Bronchial epithelial cell (primary cell): ENCODE measurements at places on chromosomes 2 and 18. TPM values are rescaled to one million over a fixed set of nuclear protein-coding genes. Genes with fewer than 3 reads are reported as not detected.
A peak's percentile ranks its signal among the peaks of the same experiment; 100 is the strongest.

Gene UGT1A10
- not detected in 2 replicates for total RNA-seq

Gene HES6
- 36.1 and 44.3 TPM in 2 replicates for total RNA-seq

Gene YES1
- 119 and 165 TPM in 2 replicates for total RNA-seq

Gene TMEM150A
- total RNA-seq, result 8.3 and 9.2 TPM in 2 replicates

Gene BUB1
- 1.2 and 1.3 TPM in 2 replicates for total RNA-seq

Gene AUP1
- total RNA-seq, result 176 and 198 TPM in 2 replicates

Gene HOXD8
- not detected in 2 replicates for total RNA-seq

Gene TDRD15
- total RNA-seq, result not detected in 2 replicates

Gene PROM2
- total RNA-seq, result 10.8 and 41.6 TPM in 2 replicates

DNA sequence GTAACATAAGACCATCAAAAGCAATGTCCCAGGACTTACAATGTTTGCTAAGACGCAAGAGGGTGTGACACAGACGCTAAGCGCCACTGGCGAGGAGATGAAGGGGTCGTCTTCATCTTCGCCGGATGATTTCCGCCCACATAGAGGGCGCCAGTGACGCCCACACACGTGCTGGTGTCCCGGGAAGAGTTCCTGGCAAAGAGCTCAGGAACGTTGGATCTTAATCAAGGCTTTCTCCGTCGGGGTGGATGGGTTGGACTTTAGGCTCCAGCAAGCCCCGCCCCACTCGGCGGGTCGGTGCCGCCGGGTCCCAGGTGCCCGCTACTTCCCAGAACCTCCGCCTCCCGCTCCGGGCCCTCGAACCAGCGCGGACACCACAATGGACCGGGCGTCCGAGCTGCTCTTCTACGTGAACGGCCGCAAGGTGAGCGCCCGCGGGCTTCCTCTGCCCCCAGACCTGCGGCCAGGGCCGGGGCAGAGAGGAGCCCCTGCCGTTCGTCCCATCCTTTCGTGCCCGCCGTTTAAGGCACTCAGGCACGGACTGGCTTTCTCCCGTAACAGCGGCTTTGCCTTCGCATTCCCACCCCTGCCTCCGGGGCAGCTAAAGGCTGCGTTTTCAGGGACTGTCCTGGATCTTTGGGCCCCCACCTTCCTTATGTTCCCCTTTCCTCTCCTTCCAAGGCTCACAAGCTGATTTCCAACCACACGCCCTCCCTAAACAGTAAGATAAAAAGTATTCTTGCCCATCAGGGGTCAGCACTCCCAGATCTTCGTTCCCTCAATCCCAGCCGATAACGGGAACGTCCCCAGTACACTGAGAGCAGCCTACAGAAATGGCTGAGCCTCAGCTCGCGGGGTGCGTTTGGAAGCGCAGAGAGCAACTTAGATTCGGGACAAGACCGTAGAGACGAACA lies at the start of gene AOX1:
Gene AOX1 (plus strand): TSS at position 285 of the 914 bp plus-strand sequence. CDS start 95 bp downstream, at position 380.
- DNase-seq, result peak; percentile 44

GRCh38 chr2:135893374-135893794 lies 17.1 kb upstream of the MCM6 start:
- DNase-seq, result no peak

DNA sequence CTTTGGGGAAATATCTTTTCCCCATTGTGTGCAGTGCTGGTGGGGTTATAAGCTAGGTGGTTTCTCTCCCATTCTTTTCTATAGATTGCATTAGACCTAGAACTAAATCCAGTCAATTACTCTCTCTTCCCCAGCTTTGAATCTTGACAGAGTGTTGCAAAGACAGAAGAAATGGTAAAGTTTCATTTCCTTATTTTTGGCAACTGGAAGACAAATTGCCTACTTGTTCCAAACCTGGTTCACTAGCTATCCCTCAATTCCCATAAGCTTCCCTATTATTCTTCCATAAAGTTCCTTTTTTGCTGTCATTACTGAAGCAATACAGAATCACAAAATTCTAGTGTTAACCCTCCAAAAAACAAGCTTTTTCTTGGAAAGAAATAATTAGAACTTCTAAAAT lies 94.0 kb upstream of the ITGA4 start:
- DNase-seq, result no peak

- DNase-seq, result no peak
Measured at GRCh38 chr2:33775306-33775705, 176.2 kb upstream of the FAM98A start.

DNA sequence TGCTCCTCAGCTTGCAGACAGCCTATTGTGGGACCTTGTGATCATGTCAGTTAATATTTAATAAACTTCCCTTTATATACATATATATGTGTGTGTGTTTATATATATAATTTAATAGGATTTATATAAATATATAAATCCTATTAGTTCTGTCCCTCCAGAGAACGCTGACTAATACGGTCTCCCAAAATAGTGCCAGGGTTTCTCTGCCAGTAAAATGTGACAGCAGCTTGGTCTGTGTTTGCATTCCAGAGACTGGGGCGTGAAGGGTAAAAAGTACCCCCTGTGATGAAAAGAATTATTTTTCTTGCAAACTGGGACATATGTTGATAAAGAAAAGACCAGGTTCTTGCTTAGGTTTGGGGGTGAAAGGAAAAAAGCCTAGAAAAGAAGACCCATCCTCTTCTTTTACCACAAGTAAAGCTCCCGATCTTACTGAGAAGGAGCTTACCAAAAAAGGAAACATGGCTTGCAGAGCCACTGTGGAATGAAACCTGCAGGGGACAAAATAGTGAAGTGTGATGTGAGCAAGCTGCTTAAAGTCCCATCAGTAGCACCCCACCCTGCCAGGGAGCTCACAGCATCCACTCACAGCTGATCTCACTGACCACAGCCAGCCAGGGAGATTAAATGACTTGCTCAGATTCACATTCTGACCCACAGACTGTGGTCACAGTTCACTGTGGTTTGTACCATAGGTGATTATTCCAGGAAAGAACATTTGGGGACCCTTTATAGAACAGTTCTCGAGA lies 110.9 kb upstream of the RMP24 start:
- peak; percentile 42 for DNase-seq

- peak; percentile 91 for DNase-seq
Measured at GRCh38 chr2:83900862-83901261, 558.2 kb downstream of the SUCLG1 start.

DNA sequence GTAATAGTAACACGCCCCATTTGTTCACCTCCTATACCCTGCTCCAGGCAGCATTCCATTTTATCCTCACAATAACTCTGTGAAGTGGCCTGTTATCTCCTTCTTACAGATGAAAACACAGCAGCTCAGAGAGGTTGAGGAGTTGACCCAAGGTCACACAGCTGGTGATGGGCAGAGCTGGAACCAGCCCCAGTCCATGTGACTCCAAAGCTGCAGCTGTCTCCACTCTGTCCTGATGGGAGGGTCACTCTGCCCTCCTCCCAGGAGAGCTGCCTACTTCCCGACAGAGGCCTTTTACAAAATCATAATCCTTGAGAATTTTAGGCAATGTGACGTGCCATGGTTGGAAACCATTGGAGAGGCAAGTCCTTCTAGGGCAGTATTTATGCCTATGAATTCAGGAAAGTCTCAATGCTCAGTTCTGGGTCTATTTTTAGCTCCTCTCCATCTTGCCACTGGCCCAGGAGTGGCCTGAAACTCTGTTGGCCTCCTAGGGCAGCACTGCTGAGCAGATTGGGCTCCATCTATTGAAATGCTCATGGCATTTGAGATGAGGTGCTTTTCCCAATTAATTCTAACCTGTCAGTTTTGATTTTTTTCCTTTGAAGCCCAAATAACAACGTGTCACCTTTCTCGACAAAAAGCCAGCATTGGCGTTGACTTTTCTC lies 162.0 kb upstream of the MSH6 start:
- DNase-seq, result no peak

- peak; percentile 15 for DNase-seq
Measured at GRCh38 chr2:214628091-214628490, 181.4 kb downstream of the BARD1 start.

GRCh38 chr2:224308272-224308911 lies 93.5 kb downstream of the FAM124B start:
- DNase-seq, result no peak

GRCh38 chr2:46615986-46616485 lies 136.7 kb downstream of the TMEM247 start:
- peak; percentile 16 for DNase-seq

DNA sequence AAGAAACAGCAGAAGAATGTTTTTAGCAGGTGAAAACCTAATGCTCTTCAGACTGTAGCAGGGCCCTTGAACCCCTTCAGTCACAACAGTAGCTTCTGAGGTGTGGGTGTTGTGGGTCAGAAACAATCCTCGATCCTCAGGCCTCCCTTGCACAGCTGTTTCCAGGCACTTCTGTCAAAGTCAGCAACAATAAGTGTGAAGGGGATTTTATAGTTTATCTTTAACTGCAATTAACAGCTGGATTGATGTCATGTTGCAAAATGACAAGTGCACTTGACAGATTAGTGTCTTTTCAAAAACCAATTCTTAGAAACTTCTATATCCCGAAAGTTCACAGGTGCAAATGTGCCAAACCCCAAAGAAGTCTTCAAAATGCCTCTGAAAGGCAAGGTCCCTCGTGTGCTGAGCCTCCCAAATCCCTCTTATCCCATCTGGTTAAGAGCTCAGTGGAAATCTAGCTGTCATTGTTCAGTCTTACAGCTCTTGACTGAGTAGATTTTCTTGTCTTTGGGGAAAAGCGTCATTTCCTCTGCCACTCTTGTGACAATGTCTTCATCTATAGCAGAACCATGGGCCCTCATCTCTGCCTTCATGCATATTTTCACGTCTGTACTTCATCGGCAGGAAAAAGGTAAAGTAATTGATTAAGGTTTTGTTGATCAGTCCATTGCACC lies 29.6 kb downstream of the M1AP start:
- DNase-seq, result no peak

GRCh38 chr18:74153377-74153776 lies 5.1 kb downstream of the TIMM21 start:
- no peak for DNase-seq

GRCh38 chr2:161975062-161975812 lies 98.8 kb downstream of the DPP4 start:
- peak; percentile 14 for DNase-seq

DNA sequence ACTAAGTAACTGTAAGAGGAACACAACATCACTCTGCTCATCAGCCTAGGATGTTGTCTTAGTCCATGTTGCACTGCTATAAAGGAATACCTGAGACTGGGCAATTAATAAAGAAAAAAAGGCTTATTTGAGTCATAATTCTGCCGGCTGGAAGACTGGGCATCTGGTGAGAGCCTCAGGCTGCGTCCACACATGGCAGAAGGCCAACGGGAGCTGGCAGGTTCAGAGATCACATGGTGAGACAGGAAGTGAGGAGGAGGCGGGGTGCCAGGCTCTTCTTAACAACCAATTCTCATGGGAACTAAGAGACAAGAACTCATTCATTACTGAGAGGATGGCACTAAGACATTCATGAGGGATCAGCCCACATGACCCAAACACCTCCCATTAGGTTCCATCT lies 46.8 kb downstream of the EPG5 start:
- DNase-seq, result peak; percentile 85

- DNase-seq, result no peak
Measured at GRCh38 chr2:217568289-217568971, 434.4 kb downstream of the TNS1 start.

DNA sequence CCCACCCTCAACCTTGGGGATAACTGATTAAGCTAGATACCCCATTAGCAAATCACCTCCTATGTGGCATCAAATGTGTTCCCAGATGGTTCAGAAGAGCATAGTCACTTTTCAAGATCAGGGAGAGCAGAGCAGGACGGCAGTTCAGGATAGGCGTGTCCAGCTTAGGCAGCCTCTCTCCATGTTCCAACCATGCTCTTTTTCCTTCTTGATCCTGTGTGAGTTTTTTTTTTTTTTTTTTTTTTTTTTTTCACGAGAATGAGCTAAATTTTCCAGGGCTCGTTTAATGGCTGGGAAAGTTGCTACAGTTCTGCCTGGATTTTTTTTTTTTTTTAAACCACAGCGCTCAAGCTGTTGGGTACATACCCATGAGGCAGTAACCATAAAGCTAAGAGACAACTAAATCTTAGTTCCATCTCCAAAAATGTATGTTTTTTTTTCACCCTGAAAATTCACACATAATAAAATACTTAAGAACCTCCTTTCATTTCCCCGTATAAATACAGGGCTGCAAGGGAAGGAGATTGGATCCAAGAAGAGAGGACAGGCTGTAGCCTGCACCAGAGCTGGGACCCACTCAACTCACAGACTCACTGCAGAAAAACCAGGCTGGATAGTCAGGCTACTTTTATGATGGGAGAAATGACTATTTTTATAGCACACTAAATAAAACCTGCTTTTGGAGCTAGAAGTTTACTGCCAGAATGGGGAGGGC lies 244.3 kb downstream of the SETBP1 start:
- no peak for DNase-seq

GRCh38 chr2:10132596-10132995 lies 10.1 kb downstream of the RRM2 start:
- DNase-seq, result no peak

- no peak for DNase-seq
Measured at GRCh38 chr2:71466301-71467179, 13.2 kb downstream of the DYSF start.
